ENCODE measurements at places on chromosomes 6 and 20.

DNA sequence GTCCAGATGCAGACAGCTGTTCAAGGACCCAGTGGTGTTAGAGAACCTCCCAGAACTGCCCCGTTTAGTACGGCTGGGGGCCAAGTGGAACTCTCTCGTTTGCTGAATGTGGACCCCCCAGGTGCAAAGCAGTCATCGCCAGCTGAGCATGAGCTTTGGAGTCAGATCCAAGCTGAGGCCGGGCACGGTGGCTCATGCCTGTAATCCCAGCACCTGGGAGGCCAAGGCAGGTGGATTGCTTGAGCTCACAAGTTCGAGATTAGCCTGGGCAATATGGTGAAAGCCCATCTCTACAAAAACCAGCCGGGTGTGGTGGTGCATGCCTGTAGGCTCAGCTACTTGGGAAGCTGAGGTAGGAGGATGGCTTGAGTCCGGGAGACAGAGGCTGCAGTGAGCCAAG, 29.7 kb downstream of the FOXC1 start:
- no peak for DNase-seq

GRCh38 chr20:23147964-23148730, 62.0 kb upstream of the CD93 start:
- peak; percentile 92 for DNase-seq

DNA sequence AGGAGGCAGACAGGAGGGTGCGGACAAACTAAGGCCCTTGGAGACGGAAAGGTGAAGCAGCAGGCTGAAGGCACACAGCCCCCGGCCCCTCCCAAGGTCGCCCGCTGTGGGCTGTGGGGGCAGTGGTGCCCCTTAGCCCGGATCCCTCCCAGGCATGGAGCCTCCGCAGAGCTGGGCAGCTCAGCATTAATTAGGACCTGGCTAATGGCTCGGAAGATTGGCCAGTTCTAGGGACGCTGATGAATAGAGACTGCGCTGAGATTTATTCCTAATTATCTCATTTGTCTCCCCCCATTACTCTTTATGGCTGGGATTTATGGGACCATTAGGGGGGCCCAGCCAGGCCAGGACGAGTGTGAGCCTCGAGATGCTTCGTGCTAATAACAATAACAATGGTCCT, 20.4 kb downstream of the MDFI start:
- DNase-seq = no peak

GRCh38 chr6:47485491-47486135, 8.0 kb downstream of the CD2AP start:
- DNase-seq = no peak

GRCh38 chr6:38805692-38806091, 90.6 kb downstream of the DNAH8 start:
- DNase-seq = no peak

DNA sequence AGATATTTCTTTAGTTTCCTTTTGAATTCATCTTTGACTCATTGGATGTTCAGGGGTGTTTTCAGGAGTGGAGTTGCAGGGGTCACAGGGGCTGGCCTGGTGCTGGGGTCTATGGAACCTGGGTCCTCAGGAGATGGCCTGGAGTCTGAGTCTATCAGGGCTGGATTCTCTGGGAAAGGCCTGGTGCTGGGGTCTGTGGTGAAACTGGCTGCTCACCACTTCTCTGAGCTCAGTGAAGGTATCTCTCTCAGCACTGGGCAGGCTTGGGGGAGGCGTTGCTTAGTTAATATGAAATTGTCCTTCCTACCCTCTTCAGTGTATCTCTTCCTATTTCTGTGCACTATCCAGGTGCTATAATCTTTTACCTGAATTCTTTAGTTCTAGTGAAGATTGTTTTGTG, 83.1 kb upstream of the SLC24A3 start:
- DNase-seq = no peak
